Skin of body (tissue), 3 donors: ENCODE measurements at places on chromosomes 1 and 21. TPM values are rescaled to one million over a fixed set of nuclear protein-coding genes. Genes with fewer than 3 reads are reported as not detected.

DNA sequence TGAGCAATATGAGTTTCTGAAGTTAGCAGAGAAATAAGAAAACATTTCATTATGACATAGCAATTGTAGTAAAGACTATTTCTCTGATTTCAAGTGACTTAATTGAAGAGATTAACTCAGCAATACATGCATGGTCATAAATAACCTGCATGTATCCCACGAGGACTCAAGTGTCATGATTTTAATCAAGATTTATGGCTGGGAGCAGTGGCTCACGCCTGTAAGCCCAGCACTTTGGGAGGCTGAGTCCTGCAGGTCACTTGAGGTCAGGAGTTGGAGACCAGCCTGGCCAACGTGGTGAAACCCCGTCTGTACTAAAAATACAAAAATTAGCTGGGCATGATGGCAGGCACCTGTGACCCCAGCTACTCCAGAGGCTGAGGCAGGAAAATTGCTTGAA lies 311.9 kb upstream of the PLD5 start:
- no peak for DNase-seq

DNA sequence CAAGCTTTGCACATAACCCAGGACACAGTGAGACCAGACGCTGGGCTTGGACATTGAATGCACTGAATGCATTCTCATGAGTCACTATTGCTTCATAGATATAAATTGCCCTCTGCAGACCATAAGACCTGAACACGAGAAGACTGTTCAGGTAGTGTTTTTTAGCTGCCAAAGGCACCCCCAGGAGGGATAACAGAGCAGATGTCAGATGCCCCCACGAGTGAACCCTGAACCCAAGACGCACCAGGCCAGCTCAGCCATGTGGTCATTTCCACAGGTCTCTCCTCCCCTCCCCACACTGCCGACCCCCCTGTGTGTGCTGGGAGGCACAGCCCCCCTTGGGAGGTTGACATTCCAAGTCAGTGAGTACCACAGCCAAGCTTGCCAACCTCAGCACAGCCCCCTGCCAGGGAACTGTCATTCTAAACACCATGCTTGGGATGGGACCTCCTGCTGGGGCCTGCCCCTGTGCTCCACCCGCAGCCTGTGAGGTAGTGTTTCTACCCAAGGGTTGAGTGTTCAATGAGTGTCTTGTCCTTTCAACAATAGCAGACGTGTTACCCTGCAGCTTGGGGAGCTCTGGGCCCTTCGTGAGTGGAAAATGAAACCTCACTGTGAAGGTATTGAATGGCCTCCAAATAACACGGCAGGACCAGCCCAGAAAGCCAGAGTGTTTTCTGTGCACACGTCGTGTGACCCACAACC lies 68.2 kb downstream of the PSMG1 start:
- no peak for DNase-seq

DNA sequence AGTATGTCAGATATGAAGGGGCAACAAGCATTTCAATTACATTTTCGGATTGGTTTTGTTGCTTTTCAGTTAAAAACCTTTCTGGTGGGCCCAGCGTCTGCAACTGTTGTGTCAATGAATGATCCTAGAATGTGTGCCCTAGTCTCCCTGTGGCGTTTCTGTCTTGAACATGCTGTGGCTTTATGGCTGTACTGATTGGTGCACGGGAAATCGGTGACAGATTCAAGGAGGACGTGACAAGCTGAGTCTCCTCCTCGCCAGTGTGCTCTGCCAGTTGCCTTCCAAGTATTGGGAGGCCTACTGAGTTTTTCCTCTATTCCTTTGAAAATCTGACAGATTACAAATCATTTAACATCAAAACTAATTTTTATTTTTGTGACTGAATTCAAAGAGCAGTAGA lies 127.6 kb downstream of the ZP4 start:
- no peak for DNase-seq

- DNase-seq, result no peak
Observed at GRCh38 chr21:41761211-41761933, 5.5 kb downstream of the RIPK4 start.

Gene IQCC
- 3.5 TPM for total RNA-seq

Gene AGMAT
- total RNA-seq, result 0.99 TPM

DNA sequence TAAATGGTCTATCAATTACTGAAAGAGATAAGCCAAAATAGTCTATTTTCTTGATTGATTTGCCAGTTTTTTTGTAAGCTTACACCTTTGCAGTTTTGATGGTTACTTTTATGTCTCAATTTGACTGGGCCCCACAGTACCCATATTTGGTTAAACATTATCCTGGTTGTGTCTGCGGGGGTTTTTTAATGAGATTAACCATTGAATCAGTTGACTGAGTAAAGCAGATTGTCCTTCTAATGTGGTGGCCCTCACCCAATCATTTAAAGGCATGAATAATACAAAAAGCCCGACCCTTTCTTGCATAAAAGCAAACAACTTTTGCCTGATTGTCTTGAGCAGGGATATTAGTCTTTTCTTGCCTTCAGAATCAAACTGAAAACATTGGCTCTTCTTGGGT lies 650.0 kb upstream of the RGS18 start:
- DNase-seq, result no peak

GRCh38 chr1:27087371-27088220 lies 67.3 kb downstream of the SLC9A1 start:
- no peak for DNase-seq

Gene C1orf56
- 1.8 TPM for total RNA-seq

DNA sequence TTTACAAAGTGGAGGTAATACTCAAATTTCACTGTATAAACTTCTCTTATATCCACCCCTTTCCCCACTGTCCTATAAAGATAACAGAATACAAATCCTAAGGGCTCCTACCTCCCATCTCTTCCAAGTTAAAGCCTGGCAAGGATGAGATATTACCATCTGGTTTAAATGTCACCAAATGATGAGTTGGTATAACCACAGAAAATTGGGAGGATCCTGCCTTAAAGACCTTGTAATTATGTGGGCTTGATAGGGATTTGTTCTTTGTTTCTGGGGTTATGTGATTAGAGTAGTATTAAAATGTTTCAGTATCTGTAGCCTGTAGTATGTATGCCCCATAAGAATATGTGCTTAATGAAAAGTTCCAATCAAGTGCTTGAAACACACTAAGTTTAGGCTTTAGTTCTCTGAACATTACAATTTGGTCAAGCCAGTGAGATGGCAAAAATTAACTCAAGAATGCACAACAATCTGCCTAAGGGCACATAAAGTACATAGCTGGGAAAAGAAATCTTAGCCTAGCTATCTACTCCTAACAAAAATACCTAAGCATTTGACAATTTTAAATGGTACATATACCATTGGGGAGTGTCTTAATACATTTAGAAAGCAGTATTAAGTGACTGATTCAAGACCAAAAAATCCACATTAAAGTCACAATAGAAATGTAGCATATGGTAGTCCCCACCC lies 14.0 kb downstream of the KDM5B start:
- no peak for DNase-seq

Gene MMP23B
- 30.7 TPM for total RNA-seq

Gene PEAR1
- 5.5 TPM for total RNA-seq

GRCh38 chr21:40652436-40652835 lies 194.5 kb downstream of the DSCAM start:
- no peak for DNase-seq

DNA sequence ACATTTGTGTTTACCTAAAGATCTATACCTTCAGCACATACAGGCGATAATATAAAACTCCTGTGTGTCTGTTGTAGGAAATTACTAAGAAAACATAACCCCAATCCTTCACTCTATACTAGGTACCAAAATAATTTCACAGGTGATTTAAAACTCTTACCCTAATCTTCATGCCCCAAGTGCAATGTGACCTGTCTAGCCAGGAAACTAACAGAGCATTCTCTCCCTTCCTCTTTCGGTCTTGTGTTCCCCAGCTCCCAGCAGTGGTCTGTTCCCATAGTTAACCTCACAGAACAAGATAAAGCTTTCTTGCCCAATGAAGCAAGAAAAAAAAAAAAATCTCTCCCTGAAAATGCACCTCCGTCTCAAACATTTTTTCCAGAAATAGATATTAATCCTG lies 493.5 kb downstream of the DPYD start:
- DNase-seq, result no peak

- no peak for DNase-seq
Observed at GRCh38 chr21:46253610-46254124, 25.1 kb upstream of the LSS start.

DNA sequence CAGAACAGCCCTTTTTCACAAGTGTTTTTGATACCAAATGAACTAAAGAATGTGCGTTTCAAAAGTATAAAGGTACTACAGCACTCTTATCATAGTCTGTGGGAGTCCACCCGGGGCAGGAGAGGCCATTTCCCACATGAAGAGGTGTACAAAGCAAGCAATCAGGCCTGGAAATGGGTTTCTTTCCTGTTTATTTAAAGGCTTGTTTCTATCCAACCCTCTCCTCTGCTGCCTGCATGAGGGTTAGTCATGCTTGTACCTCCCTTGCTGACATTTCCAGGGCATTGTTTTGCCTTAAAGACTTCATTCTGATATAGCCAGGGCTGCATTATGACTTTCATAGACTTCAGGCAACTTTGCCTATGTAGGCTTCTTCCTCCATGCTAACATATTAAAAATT lies 11.6 kb downstream of the SELP start:
- DNase-seq, result no peak

DNA sequence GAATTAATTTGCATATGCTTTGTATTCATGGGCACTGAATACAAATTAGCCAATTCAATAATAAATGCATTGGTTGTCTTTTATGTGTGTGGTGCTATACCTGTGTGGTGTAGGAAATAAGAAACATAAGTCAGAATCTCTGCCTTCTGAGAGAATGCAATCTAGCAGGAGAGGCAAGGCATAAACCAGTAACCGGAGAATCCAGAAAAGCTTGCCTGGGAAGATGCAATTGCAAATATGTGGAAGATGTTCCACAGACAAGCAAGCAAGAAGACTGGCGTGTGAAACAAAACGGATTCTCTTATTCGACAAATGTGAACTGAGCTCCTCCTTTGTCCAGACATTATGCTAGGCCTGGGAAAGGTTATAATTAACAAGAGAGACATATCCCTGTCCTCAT lies 134.3 kb downstream of the NR5A2 start:
- DNase-seq, result no peak

Gene LCE3D
- 1.9 TPM for total RNA-seq

GRCh38 chr1:97385536-97386277 lies 535.1 kb downstream of the DPYD start:
- no peak for DNase-seq

DNA sequence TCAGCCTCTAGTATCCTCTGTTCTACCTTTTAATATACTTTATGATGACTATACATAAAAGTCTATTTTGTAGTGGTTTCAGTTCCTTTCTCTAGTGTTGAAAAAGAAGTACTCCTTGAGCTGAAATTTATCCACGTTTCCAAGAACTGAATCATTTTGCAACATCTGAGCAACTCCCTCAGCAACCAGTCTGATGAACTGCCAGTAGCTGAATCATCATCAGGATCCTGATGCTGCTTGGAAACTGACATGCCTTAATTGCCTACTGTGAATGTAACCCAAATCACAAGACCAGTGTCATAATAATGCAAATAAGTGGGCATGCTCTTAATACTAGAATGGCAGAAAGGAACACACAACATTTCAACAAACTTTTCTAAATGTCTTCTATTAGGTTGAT lies 103.3 kb downstream of the CYYR1 start:
- peak; percentile 67 for DNase-seq

DNA sequence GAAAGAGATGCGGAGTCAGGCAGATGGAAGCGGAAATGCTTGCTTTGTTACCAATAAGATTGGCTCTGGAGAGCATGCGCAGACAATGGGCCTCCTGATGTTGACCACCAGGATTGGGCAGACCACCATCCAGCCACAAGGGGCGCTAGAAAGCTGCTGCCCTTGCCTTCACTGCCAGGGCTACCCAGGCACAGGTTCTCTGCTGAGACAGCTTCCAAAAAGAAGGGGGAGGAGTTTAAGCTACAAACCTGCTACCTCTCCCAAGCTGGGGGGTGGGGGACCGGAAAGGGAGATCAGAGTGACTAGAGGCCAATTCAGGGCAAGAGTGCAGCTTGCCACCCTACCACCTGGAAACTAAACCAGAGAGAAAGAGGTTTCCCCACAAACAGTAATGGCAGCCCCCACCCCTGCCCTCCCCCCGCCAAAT lies 369.7 kb downstream of the RRAGC start:
- no peak for DNase-seq

DNA sequence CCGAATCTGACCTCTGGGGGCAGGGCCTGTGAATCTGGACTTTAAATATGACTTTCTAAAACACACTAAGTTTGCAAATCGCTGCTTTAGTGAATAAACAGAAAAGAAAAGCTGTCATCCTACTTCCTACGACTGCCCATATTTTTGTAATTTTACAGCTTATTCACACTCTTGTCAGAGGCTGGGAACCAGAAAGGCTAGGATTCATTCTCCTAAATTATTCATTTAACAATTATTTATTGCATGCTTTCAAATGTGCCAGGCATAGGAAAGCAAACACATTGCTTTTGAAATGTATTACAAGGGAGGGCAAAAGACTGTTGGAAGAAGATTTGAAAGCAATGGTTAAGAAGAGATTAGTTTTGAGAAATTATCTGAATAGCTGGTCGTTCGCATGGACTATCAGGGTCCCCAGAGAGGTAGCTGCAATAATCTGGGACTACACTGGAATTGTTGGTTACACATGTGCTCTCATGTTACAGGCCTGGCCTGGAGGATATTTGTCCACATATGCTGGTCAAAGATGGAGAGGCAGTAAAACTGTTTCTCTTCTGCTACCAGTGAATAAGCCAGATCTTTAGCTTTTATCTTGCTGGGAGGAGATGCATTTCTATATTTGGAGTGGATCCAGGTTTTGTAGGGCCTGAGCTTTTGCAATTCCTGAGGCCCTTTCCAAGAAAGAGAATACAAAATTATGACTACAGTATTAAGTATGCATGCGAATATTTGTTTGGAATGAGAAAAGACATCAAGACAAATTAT lies 29.6 kb upstream of the SFPQ start:
- DNase-seq, result peak; percentile 89
